Motor neuron (in vitro differentiated cells): ENCODE measurements at places on chromosomes 2 and 18.

DNA sequence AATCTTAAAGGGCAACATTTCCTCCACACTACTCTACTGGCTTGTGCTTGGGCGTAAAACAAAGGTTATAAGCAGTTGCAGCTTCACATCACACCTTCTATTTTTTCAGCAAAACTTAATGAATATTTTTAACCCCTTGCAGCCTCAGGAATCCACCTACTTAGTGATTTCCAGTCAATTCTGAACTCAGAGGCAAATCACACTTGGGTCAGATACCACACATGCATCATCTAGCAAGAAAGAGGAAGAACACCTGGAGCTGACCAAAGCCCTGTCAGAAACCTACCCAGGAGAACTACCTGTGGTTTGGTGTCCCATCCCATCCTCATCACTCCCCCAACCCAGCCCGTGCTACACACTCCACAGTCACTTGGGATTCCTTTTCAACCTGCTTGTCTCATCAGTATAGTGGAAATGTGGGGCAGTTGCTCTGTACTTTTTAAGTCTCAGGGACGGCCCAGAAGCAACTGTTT lies 25.5 kb downstream of the PIAS2 start:
- no peak for ATAC-seq

DNA sequence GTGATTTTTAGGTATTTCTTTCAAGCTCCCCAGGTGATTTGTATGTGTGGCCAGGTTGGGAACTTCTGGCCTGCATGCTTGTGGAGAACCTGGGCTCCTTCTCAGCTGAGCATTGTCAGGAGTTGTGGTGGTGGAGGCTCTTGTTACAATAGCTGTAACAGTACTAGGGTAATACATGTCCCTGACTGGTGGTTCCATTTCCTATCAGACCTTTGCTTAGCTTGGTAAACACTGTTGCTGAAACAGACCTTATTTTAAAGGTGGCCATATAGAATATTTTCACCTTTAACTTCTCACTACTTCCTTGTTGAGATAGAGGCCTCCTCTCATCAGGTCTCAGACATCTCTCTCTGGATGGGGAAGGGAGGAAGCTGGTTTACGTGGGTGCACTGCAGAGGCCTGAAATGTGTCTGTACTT lies 79.2 kb downstream of the SETBP1 start:
- no peak for ATAC-seq

- no peak for ATAC-seq
Observed at GRCh38 chr2:160859096-160859495, 301.1 kb upstream of the TANK start.

GRCh38 chr2:199955007-199955338 lies 318 bp downstream of the TYW5 start:
- peak; percentile 36 for ATAC-seq

DNA sequence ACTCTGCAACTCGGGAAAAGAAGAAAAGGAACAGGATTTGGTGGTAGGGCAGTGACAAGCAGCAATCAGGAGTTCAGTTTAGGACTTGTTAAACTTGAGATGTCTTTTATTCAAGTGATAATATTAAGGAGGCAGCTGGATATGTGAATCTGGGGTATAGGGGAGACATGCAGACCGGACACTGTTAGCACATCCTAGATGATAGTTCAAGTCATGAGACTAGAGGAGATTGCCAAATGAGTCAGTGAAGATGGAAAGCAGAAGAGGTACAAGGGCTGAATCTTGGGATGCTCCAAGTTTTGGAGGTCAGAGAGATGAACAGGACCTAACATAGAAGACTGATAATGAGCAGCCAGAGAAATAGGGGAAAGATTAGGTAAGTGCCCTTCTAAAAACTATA lies 69.5 kb upstream of the PSME4 start:
- no peak for ATAC-seq

DNA sequence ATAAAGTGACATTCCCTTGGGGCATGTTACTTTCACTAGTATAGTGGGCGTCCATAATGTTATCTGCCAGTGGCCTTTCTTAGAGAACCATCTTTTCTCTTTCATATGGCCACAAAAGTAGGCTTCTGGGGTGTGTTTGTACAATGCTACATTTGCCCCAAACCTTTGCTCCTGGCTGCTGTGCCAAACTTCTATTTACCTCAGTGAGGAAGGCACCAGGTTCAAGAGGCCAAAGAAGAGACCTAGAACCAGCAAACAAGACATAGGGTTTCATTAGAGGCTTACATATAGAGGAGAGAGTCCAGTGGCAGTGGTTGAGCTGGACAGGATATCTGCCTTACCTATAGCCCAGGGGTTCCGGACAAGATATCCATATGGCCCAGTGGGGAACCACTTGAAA lies 48.5 kb downstream of the CPO start:
- ATAC-seq, result no peak
